ENCODE measurements at places on chromosomes 12 and 14. TPM values are rescaled to one million over a fixed set of nuclear protein-coding genes. Genes with fewer than 3 reads are reported as not detected.

The TAS2R42 gene
- not detected for total RNA-seq

The EML5 gene
- under 0.01 TPM for total RNA-seq

The DENND5B gene
- 17.8 TPM for total RNA-seq

The TAS2R19 gene
- total RNA-seq: 7.3 TPM

The ARHGAP9 gene
- total RNA-seq: 0.38 TPM

The CCNT1 gene
- 31.4 TPM for total RNA-seq

The ARHGDIB gene
- total RNA-seq: 90.9 TPM

The ZDHHC22 gene
- not detected for total RNA-seq

The SLC4A8 gene
- total RNA-seq: 1.3 TPM

The ZFYVE21 gene
- 55.0 TPM for total RNA-seq

The OR6C76 gene
- total RNA-seq: not detected

The SCN8A gene
- 3.5 TPM for total RNA-seq

The TRHDE gene
- total RNA-seq: 0.38 TPM

The CCDC177 gene
- total RNA-seq: under 0.01 TPM

The NCAPD2 gene
- 27.6 TPM for total RNA-seq

The KRT78 gene
- total RNA-seq: not detected

The C14orf180 gene
- total RNA-seq: not detected

The GALNT8 gene
- total RNA-seq: under 0.01 TPM

The SYCP3 gene
- 0.85 TPM for total RNA-seq

The PLA2G1B gene
- total RNA-seq: not detected

The GUCY2C gene
- not detected for total RNA-seq

The TAS2R20 gene
- 1.2 TPM for total RNA-seq

The PRR4 gene
- total RNA-seq: 0.28 TPM

The FAM90A1 gene
- total RNA-seq: 0.28 TPM

The GALNT9 gene
- total RNA-seq: 0.19 TPM

The HPD gene
- not detected for total RNA-seq

The COCH gene
- total RNA-seq: 1.7 TPM

The NFATC4 gene
- 30.3 TPM for total RNA-seq

The ZFHX2 gene
- under 0.01 TPM for total RNA-seq

The GRIP1 gene
- 0.96 TPM for total RNA-seq

The RPL36AL gene
- 257 TPM for total RNA-seq

The LHX5 gene
- not detected for total RNA-seq

The ADCY4 gene
- 15.5 TPM for total RNA-seq

The KRT83 gene
- total RNA-seq: not detected

The CPSF2 gene
- total RNA-seq: 48.5 TPM

The MYO1H gene
- total RNA-seq: not detected

The KRT75 gene
- not detected for total RNA-seq

The DCN gene
- total RNA-seq: 321 TPM

The OR6C2 gene
- total RNA-seq: not detected

The PPFIA2 gene
- total RNA-seq: 0.96 TPM

The IFNG-AS1 gene
- not detected for total RNA-seq

The RILPL2 gene
- 4.2 TPM for total RNA-seq

The IL26 gene
- under 0.01 TPM for total RNA-seq

The SLC2A14 gene
- total RNA-seq: under 0.01 TPM

The LACRT gene
- total RNA-seq: not detected

The KCNA5 gene
- not detected for total RNA-seq

The IQSEC3 gene
- total RNA-seq: 0.28 TPM

The AVPR1A gene
- total RNA-seq: 0.56 TPM

Measured in regular cardiac myocyte (primary cell).